ENCODE measurements at places on chromosomes 7 and 10. TPM values are rescaled to one million over a fixed set of nuclear protein-coding genes. Genes with fewer than 3 reads are reported as not detected.

GRCh38 chr7:151251689-151252560, 3.4 kb upstream of the SMARCD3 start:
- peak overlapping the region; percentile 14 for H3K4me3 ChIP-seq
- peaks cover 15% of the 10 kb centered on the region for H3K4me1 ChIP-seq
- no peaks in the 10 kb centered on the region for H3K27me3 ChIP-seq
- no peaks in the 10 kb centered on the region for H3K36me3 ChIP-seq

DNA sequence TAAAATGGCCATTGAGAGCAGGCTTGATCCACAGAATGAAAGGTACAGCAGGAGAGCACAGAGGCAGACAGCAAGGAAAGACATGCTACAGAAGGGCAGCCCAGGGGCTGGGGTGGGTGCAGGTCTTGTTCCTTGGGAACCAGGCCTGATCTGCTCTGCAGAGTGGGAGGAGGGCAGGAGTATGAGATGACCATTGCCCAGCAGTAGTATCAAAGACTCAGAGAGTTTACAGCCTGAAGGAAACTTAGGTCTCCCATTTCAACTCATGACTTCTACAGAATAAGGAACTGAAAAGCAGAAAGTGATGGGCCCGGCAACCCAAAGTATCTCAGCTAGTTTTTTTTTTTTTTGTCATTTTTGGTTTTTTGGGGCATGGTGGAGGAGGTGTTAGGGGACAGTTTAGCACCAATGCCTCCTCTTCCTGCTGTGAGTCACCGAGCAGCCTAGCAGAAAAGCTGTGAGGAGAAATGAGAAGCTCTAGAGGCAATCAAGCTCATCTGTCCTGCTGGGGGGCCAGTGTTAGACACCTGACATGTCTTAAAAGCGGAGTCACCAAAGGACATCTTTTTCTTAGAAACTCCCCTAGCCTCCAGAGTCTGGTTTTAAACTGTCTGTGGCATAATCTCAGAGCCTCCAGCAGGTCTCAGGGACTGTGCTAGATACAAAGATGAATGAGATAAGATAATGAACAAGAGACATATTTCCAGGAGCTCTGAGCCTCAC, 34.3 kb upstream of the HERPUD2 start:
- no peaks in the 10 kb centered on the region for H3K27me3 ChIP-seq
- peak overlapping the region; percentile 67 for H3K27ac ChIP-seq
- no peaks in the 10 kb centered on the region for H3K36me3 ChIP-seq
- H3K4me3 ChIP-seq, result no peak overlapping the region

The ORAI2 gene
- total RNA-seq, result 2.8 TPM

The C7orf33 gene
- not detected for total RNA-seq

GRCh38 chr7:54879776-54880175, 120.8 kb upstream of the SEC61G start:
- H3K27ac ChIP-seq, result no peak overlapping the region
- H3K27me3 ChIP-seq, result no peaks in the 10 kb centered on the region
- peaks cover 10% of the 10 kb centered on the region for H3K4me1 ChIP-seq

- H3K4me1 ChIP-seq, result no peaks in the 10 kb centered on the region
- no peaks in the 10 kb centered on the region for H3K27me3 ChIP-seq
- H3K4me3 ChIP-seq, result no peak overlapping the region
- H3K27ac ChIP-seq, result no peak overlapping the region
- no peak for DNase-seq
Measured at GRCh38 chr7:42614636-42615035, 297.2 kb downstream of the C7orf25 start.

GRCh38 chr7:92648067-92648466, 57.9 kb upstream of the FAM133B start:
- no peak overlapping the region for H3K27ac ChIP-seq
- peaks cover 31% of the 10 kb centered on the region for H3K4me1 ChIP-seq
- H3K4me3 ChIP-seq, result no peak overlapping the region
- no peaks in the 10 kb centered on the region for H3K27me3 ChIP-seq
- DNase-seq, result no peak
- H3K36me3 ChIP-seq, result no peaks in the 10 kb centered on the region

- no peaks in the 10 kb centered on the region for H3K4me1 ChIP-seq
- no peak for DNase-seq
- no peak overlapping the region for H3K4me3 ChIP-seq
Measured at GRCh38 chr7:49931627-49932026, 158.2 kb downstream of the VWC2 start.

The HSPA14 gene
- 34.8 TPM for total RNA-seq

The PILRA gene
- 2.3 TPM for total RNA-seq

DNA sequence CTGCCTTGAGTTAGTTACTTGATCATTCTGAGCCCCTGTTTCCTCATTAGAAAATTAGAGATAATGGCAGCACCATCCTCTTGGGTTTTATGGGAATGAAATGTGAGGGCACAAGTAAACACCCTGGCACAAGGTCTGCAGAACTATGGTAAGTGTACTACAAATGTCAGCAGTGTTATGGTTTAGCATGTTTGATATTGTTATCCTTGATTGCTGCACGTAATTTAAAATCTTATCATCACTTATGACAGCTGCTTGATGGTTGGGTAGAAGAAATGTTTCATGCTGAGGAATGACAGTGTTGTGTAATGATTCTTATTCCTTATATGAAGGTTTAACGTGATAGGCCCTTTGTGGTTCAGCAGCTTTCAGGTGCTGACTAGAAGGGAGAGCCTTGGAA, 134.3 kb downstream of the KAT6B start:
- H3K4me1 ChIP-seq, result peaks cover 20% of the 10 kb centered on the region
- DNase-seq, result no peak
- no peaks in the 10 kb centered on the region for H3K36me3 ChIP-seq
- no peaks in the 10 kb centered on the region for H3K27me3 ChIP-seq
- no peak overlapping the region for H3K4me3 ChIP-seq
- H3K27ac ChIP-seq, result no peak overlapping the region

GRCh38 chr10:1061930-1062774, 6.0 kb downstream of the WDR37 start:
- H3K27me3 ChIP-seq, result no peaks in the 10 kb centered on the region
- peaks cover 5% of the 10 kb centered on the region for H3K36me3 ChIP-seq
- no peak overlapping the region for H3K4me3 ChIP-seq
- H3K4me1 ChIP-seq, result peaks cover 49% of the 10 kb centered on the region
- no peak overlapping the region for H3K27ac ChIP-seq

- H3K27me3 ChIP-seq, result no peaks in the 10 kb centered on the region
- no peak for DNase-seq
- H3K27ac ChIP-seq, result no peak overlapping the region
- no peak overlapping the region for H3K4me3 ChIP-seq
- H3K36me3 ChIP-seq, result no peaks in the 10 kb centered on the region
Measured at GRCh38 chr10:79058899-79059841, 9.6 kb upstream of the ZMIZ1 start.

GRCh38 chr7:116418524-116418923, 81.0 kb upstream of the CAV2 start:
- H3K27ac ChIP-seq, result no peak overlapping the region
- no peak for DNase-seq
- H3K4me1 ChIP-seq, result no peaks in the 10 kb centered on the region
- no peaks in the 10 kb centered on the region for H3K27me3 ChIP-seq
